ENCODE measurements at places on chromosomes 1 and 21.

GRCh38 chr1:184237588-184237987 lies 149.2 kb upstream of the C1orf21 start:
- DNase-seq = no peak

- DNase-seq = no peak
Measured at GRCh38 chr1:224884361-224884801, 45.1 kb upstream of the DNAH14 start.

DNA sequence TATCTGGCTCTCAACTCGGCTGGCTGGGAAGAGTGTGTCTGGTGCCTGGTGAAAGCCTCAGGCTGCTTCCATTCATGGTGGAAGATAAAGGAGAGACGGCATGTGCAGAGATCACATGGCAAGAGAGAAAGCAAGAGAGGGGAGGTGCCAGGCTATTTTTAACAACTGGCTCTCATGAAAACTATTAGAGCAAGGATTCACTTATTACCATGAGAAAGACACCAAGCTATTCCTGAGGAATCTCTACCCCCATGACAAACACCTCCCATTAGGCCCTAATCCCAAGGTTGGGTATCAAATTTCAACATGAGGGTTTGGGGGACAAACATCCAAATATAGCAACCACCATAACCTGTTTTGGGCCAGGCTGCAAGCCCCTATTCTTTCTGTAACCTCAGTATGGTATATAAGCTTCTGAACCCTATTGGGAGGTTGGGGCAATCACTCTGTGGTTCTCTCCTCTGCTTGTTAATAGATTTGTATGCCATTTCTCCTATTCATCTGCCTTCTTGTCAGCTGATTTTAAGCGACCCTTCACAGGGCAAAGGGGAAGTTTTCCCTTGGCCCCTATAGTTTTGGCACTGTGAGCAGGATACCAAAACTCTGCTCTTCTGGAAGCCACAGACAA lies 179.0 kb upstream of the TNR start:
- no peak for DNase-seq

DNA sequence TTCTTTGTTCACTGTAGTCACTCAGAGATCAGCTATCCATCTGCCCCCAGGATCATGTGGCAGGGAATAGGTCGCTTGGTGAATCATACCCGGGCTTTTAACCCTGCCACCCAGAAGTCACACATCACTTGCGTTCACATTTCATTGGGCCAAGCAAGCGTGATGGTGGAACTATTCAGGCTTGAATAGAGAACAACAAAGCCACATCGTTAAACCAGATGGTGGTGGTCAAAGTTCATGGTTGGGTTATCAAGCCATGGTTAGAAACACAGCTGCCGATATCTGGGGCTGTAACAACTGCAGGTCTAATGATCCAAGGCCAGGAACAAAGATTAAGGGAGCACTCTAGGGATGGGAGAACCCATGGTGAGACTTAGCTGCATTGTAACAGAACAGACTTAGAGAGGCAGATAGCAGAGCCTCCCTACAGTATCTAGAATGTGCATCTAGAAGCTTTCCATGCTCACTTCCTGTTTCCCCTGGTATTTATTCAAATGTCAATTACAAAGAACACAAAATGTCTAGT lies 40.0 kb upstream of the PTPRC start:
- DNase-seq = no peak

DNA sequence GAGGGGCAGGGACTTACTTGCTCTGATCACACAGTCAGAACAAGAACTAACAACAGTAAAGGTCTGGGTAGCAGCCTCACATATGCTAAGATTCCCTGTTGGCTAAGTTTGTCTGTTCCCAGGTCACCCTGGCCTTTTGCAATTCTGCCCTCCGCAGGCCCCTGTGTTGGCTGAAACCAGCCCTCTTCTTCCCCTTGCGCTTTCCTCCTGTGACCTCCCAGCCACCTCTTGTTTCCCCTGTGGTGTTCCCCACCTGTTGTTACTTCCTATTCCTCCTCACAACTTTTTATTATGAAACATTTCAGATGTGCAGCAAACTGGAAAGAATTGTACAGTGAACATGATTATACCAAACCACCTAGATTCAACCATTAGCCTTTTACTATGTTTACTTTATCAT lies 23.4 kb downstream of the MAPKAPK2 start:
- no peak for DNase-seq

- no peak for DNase-seq
Measured at GRCh38 chr21:34771512-34772028, 102.8 kb downstream of the CLIC6 start.

DNA sequence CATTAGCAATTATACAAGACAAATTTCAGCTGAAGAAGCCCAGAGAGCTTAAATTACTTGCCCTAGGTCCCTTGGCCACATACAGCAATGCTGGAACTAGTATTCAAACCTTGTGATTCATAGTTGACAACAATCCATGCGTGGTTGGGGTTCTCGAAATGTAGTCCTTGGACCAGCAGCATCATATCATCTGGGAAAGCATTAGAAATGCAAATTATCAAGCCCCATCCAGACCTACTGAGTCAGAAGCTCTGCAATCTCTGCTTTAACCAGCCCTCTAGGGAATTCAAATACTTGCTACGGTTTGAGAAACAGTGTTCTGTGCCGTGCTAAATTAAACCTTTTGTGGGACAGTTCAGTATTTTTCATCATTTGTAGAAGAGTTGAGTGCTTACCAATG lies 65.1 kb downstream of the CLIC6 start:
- DNase-seq = no peak

DNA sequence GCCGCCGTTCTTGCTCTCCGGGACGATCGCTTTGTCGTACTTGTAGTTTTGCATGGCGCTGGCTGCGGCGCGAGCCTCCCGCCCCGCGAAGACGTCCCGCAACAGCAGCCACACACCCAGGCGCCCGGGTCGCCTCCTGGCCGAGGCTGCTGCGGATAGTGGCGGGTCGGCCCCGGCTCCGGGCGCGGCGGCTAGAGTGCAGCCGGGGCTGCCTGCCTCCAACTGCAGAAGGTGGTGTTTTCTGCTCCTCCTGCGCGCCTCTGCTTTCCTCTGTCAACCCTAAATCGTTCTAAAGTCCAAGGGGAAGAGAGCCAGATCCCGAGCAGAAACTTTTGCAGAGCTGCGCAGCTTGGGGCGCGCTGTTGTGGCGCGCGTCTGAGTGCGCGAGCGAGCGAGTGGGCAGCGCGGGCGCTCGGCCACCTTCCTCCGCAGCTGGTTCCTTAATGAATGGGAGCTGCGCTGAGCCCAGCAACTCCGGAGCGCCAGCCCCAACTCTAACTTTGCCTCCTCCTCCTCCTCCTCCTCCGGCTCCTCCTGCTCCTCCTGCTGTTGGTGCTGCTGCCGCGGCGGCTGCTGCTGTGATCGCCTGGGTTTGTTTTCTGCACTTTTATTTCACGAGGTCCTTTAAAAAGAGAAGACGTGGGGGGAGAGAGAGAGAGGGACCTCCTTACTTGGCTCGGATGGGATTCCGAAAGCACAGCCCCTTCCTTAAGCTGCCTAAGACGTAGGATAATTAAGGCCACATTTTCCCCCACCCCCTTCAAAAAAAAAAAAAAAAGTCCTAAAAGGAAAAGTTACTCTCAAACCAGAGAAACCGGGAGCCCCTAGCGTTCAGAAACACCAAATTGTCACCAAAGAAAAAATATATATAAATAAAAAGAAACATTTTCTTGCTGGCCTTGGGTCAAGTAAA lies at the start of gene PLPP3:
Gene PLPP3, minus strand, starts transcription at position 601 of the 913 bp plus-strand sequence. Its CDS starts 547 bp downstream, at position 54.
- DNase-seq = peak; percentile 95

- DNase-seq = no peak
Measured at GRCh38 chr1:174654560-174654959, 206.8 kb downstream of the GPR52 start.

DNA sequence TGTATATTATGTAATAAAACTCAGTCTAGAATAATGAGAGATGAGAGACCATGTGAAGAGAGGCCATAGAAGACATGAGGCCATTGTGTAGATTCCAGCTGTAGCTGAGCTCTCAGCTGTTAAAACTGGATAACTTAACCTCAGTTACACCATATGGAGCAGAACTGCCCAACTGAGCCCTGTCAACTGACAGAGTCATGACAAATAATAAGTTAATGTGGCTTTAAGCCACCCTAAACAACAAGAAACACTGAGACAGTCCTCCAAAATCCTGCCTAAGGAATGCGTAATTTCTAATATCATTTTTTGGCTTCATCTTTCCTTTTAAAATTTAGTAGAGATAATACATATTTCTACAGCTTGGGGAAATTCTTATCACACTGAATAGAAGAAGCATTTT lies 580.0 kb upstream of the RGS18 start:
- DNase-seq = no peak

- DNase-seq = no peak
Measured at GRCh38 chr1:158119976-158120653, 60.6 kb upstream of the CD1D start.

DNA sequence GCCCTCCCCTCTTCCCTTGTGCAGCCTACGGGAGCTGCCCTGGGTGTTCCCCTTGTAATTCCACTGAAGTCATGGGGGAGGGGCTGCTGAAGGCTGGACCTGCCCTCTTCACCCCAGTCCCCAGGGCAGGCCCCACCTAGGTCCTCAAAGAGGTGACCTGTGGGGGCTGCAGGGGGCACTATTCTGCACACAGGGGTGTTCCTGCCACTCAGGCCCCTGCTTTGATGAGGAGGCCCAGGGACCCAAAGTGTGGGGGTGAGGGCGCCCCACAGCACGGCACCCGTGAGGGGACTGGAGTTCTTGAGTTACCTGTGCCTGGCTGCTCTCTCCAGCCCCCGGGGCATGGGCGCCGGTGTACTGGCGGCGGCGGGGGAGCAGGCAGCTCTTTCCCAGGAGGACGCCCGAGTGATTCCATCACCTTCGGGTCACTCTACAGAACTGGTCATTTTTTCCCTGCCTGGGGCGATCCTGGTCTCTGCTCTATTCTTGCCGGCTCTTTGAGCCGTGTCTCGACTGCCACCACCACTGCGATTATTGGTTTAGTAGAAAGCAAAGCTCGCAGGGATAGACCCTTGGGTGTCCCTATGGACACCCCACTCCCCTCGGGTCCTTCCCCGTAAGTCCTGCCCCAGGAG lies 6.9 kb upstream of the PRDM16 start:
- DNase-seq = peak; percentile 11

- DNase-seq = peak; percentile 69
Measured at GRCh38 chr1:77438236-77438913, 156.6 kb downstream of the AK5 start.

DNA sequence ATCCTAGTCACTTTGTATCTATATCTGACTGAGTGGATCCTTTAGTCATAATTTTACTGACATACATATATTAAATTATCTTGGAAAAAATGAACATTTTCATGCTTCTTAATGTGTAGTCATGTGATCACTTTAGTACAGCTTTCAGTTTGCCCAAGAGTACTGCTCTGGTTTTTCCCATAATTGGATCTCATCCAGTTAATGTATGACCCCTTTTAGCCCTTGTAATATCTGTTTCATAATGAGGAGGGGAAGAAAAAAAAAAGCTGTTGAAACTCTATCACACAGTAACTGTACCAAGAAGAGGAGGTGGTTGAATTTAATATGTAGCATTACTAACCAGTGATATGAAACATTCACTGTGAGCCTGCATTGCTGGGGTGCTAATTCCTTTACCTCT lies 328.7 kb downstream of the PTPRC start:
- DNase-seq = no peak

- no peak for DNase-seq
Measured at GRCh38 chr1:50126927-50127715, 18.4 kb downstream of the ELAVL4 start.

GRCh38 chr1:229887043-229887822 lies 179.8 kb upstream of the GALNT2 start:
- no peak for DNase-seq

DNA sequence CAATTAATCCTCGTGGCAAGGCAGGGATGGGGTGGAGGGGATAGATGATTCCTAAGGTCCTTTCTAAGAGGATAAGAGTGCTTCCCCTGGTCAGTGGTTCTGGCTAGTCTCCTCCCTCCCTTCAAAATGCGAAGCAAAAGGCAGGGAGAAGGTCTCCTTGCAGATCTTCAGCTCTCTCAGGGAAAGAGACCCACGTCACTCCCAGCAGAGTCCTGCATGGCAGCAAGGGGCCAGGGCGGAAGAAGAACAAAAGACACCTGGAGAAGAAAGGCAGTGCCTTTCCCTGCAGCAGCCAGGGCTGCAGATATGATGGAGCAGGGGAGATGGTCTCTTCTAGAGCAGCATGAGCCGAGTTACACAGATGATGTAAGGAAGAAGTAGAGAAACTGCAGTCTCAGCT lies 29.6 kb upstream of the SLAMF9 start:
- no peak for DNase-seq

DNA sequence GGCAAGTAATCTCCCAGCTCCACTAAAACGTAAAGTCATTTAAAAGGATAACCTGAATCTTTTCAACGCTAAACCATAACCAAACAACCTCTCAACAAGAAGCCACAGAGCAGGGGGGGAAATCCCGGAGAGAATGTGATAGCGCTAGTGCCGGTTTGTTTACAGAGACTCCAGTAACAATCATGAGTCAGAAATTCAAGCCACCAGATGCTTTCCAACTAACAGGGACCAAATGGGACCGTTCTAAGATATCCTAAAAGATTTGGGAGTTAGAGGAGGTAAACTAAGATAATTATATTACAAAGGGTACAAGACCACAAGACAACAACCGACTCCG lies 825 bp downstream of the DCAF8 start:
- peak; percentile 44 for DNase-seq

GRCh38 chr1:164651351-164651951 lies 92.5 kb downstream of the PBX1 start:
- no peak for DNase-seq

GRCh38 chr1:199301472-199302217 lies 662.8 kb downstream of the PTPRC start:
- no peak for DNase-seq

DNA sequence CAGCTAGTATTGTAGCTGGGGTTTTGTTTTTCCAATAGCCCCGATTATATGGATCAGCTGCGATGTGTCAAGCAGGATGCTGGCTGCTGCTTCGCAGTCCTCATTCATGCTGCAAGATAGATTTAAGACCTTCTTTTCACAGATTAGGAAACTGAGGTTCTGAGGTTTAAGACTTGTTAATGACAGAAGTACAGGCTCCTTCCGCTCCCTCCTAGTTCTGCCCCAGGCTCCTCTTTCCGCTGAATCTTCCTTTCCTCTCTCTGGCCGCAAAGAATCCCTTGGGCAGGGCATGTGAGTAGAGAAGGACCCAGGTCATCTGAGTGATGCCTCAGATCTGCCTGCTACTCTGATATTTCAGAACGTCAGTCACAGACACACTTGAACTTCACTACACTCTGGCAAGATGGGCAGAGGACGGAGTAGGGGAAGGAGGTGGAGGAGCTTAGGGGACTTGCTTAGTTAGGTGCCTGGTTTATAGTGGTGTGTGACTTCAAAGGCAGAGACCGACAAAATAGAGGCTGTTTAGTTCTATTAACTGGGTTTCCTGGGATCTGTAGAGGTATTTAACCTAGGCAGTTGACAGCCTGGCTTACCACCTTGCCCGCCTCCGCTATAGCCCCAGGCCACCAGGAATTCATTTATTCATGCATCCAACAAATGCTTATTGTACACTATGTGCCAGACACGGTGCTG lies 4.2 kb downstream of the IGSF21 start:
- DNase-seq = no peak

GRCh38 chr1:185627761-185628501 lies 106.3 kb upstream of the HMCN1 start:
- DNase-seq = no peak

GRCh38 chr1:78234496-78234895 lies 188.7 kb downstream of the GIPC2 start:
- no peak for DNase-seq

GRCh38 chr1:172380441-172381244 lies 39.8 kb upstream of the C1orf105 start:
- DNase-seq = no peak
